A549 treated with dexamethasone at 1 μM for 4 hours (cell line): ENCODE measurements at places on chromosomes 13 and 19. TPM values are rescaled to one million over a fixed set of nuclear protein-coding genes. Genes with fewer than 3 reads are reported as not detected.

GPC5 gene
- total RNA-seq: 0.07 TPM in 1 of 5 replicates, not detected in the others

KASH5 gene
- total RNA-seq: not detected in 5 replicates

PSG11 gene
- total RNA-seq: not detected in 5 replicates

LNX2 gene
- total RNA-seq: 3.3 to 4.7 TPM (median 4.1 TPM) in 5 replicates

ZNF135 gene
- total RNA-seq: not detected in 5 replicates
